ENCODE measurements at places on chromosomes 16 and 17. TPM values are rescaled to one million over a fixed set of nuclear protein-coding genes. Genes with fewer than 3 reads are reported as not detected.

DNA sequence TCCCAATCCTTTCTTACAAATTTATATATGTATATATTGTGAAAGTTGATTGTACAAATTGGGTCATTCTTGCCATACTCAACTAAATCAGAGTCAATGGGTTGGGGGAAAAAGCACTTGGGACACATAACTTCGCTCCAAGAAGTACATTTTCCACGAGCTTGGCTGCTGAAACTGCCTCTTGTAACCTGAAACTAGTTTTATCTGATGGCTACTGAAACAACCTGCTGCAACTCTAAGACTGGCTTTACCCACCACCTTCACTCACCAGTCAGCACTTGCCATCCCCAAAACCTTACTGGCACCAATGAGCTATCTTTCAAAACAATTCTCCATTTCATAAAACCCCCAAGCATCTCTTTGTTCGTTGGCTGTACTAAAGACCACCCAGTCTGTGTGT lies 14.5 kb upstream of the MYCBPAP start:
- no peak for DNase-seq

- no peak for DNase-seq
Measured at GRCh38 chr16:9176547-9177418, 85.3 kb downstream of the HAPSTR1 start.

The SLC6A2 gene
- polyA plus RNA-seq: 0.17 TPM

The TNP2 gene
- not detected for polyA plus RNA-seq
